ENCODE measurements at places on chromosomes 4 and X. TPM values are rescaled to one million over a fixed set of nuclear protein-coding genes. Genes with fewer than 3 reads are reported as not detected.
A peak's percentile ranks its signal among the peaks of the same experiment; 100 is the strongest.

SSX4 gene
- polyA plus RNA-seq, result not detected

- DNase-seq, result no peak
- H3K27ac ChIP-seq, result no peak overlapping the region
- no peaks in the 10 kb centered on the region for H3K36me3 ChIP-seq
- H3K27me3 ChIP-seq, result no peaks in the 10 kb centered on the region
- no peak overlapping the region for H3K4me3 ChIP-seq
Observed at GRCh38 chr4:114025176-114025777, 45.8 kb upstream of the ARSJ start.

GRCh38 chrX:21926527-21927278, 13.8 kb upstream of the SMS start:
- no peaks in the 10 kb centered on the region for H3K27me3 ChIP-seq
- H3K36me3 ChIP-seq, result peaks cover 3% of the 10 kb centered on the region
- H3K4me1 ChIP-seq, result no peaks in the 10 kb centered on the region
- H3K27ac ChIP-seq, result no peak overlapping the region

GRCh38 chr4:2417226-2417764, 1.1 kb downstream of the ZFYVE28 start:
- peaks cover 40% of the 10 kb centered on the region for H3K27me3 ChIP-seq
- H3K4me3 ChIP-seq, result peak overlapping the region; percentile 89
- peak overlapping the region; percentile 78 for H3K27ac ChIP-seq
- no peak for DNase-seq
- no peaks in the 10 kb centered on the region for H3K36me3 ChIP-seq

DNA sequence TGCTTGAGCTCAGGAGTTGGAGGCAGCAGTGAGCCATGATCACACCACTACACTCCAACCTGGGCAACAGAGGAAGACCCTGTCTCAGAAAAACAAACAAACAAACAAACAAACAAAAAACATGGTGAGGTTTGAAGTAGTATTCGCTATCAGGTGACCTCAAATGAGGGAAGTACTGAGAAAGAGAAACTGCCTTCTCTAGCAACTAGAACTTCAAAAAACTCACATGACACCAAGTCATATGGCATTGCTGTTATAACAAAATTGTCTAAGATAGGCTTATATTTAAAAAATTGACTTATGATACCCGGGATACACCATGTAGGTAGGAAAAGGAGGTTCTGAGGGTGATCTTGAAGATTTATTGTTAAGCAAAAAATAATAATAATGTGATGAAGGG, 10.3 kb downstream of the MPP1 start:
- no peaks in the 10 kb centered on the region for H3K4me1 ChIP-seq
- H3K27ac ChIP-seq, result no peak overlapping the region
- H3K27me3 ChIP-seq, result no peaks in the 10 kb centered on the region
- no peak for DNase-seq

- H3K4me3 ChIP-seq, result peak within 1 kb of the TSS; percentile 69
- H3K27me3 ChIP-seq, result peaks cover 3% of the 10 kb centered on the region
- peaks cover 17% of the 10 kb centered on the region for H3K4me1 ChIP-seq
- no peak within 1 kb of the TSS for H3K27ac ChIP-seq
- DNase-seq, result peak; percentile 24
- H3K36me3 ChIP-seq, result no peaks in the 10 kb centered on the region
Observed at GRCh38 chr4:76420762-76421581, at the start of gene CCDC158. Gene CCDC158 (minus strand): TSS chr4:76421141. CDS start chr4:76403207, 17,934 bp downstream.

- H3K27me3 ChIP-seq, result no peaks in the 10 kb centered on the region
- peak overlapping the region; percentile 50 for H3K27ac ChIP-seq
- DNase-seq, result no peak
- H3K4me3 ChIP-seq, result no peak overlapping the region
- peaks cover 59% of the 10 kb centered on the region for H3K4me1 ChIP-seq
- no peaks in the 10 kb centered on the region for H3K36me3 ChIP-seq
Observed at GRCh38 chr4:152448854-152449253, 87.0 kb downstream of the FBXW7 start.
